ENCODE measurements at places on chromosomes 7 and 10.

DNA sequence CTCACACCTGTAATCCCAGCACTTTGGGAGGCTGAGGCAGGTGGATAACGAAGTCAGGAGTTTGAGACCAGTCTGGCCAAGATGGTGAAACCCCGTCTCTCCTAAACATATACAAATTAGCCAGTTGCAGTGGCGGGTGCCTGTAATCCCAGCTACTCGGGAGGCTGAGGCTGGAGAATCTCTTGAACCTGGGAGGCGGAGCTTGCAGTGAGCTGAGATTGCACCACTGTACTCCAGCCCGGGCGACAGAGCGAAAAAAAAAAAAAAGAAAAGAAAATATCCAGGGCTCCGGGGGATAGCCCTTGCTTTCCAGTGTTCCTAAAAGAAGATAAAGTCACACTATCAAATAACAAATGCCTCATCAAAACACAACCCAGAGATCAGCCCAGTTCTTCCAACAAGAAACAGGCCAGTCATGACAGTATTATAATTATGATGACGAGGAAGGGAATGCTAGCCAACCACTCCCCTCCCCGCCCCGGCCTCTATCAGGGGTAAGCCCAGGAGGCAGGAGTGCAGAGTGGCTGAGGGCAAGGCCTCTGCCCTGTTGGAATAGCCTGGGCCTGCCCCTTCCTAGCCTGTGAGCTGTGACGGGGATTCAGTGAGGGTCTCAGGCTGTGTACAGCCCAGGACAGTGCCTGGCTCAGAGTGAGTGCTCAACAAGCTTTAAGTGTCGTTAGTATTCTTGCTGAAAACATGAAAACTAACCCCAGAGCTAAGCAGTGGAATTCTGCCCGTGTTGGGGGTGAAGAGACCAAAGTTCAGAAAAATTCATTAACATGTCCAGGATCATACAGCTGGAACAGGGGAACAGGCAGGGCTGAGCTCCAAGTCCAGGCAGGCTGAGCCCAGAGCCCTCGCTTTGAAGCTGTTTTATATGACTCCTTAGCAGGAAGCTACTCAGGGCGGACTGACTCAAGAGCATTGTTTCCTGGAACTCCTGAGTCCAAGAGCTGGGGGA, 54.3 kb downstream of the FAM241B start:
- DNase-seq = no peak

- DNase-seq = no peak
These were observed 97.9 kb downstream of the TMEM168 start for GRCh38 chr7:112692333-112692732.

DNA sequence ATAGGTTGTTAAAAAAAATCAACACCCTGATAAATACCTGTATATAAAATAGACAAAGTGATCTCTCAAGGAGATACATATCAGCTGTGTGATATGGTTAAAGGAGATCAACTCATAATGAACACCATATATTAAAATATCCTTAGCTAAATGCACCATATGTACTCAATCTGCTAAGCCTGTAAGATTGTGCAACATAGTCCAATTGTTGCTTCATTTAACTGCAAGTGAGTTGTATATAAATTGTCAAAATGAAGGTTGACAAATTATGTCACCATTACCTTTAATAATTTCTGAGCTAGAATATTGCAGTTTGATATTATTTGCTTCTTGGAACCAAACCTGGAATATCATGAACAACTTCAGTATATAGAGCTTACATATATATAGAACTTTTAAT, 283.7 kb downstream of the MALRD1 start:
- no peak for DNase-seq

GRCh38 chr10:110151971-110152370, 55.4 kb upstream of the MXI1 start:
- DNase-seq = no peak

GRCh38 chr10:69242040-69242851, 22.1 kb downstream of the HKDC1 start:
- DNase-seq = no peak

DNA sequence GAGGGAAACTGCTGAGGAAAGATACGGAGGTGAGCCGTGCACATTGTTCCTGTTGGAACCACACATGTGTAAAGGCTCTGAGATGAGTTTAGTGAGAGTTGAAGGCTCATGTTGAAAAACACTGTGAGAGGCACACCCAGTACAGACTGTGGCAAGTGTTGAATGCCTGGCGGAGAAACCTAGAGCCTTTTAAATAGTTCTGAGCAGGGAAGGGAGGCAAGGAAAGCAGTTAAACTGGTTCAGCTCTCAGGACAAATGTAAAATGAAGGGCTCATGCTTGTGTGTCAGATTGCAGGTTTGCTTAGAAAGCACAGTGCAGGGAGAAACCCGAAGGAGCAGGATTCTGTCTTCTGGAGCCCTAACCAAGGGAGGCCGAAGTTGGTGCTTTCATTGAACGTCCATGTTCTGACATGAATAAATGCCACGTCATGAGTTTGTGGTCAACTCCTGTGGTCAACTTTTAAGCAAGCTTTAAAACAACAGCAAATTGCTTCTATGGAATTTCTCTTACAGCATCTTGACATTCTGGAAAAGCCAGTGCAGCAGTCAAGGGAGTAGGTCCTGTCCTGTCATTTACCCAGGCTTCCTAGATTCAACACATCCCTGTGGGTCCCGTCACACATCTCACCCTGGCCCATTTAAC, 650.9 kb upstream of the GALNT17 start:
- no peak for DNase-seq

GRCh38 chr10:110664483-110665420, 20.6 kb downstream of the RBM20 start:
- DNase-seq = no peak

DNA sequence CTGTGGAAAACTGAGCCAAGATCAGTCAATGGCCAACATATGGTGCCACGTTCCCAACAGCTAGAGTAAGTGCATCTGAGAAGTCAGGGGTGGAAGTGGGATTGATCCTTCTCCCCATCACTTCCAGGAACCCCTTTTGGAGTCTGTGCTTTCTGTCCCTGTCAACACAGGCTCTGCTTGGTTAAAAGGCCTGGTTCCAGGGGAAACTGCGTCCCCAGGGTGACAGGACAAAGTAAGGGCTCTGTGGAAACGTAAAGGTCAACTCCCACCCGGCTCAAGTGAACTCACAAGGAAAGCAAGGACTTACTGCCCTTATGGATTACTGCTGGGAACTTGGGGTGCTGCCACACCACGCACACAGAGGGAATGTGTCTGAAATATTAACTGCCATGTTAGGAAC, 77.5 kb upstream of the GRB10 start:
- no peak for DNase-seq

GRCh38 chr7:1322240-1323110, 89.8 kb downstream of the UNCX start:
- DNase-seq = no peak

- no peak for DNase-seq
These were observed 43.2 kb downstream of the MYO1G start for GRCh38 chr7:44935583-44935982.

GRCh38 chr7:133706016-133706415, 421.1 kb upstream of the LRGUK start:
- DNase-seq = no peak

GRCh38 chr7:134742688-134743350, 36.6 kb upstream of the CALD1 start:
- no peak for DNase-seq

DNA sequence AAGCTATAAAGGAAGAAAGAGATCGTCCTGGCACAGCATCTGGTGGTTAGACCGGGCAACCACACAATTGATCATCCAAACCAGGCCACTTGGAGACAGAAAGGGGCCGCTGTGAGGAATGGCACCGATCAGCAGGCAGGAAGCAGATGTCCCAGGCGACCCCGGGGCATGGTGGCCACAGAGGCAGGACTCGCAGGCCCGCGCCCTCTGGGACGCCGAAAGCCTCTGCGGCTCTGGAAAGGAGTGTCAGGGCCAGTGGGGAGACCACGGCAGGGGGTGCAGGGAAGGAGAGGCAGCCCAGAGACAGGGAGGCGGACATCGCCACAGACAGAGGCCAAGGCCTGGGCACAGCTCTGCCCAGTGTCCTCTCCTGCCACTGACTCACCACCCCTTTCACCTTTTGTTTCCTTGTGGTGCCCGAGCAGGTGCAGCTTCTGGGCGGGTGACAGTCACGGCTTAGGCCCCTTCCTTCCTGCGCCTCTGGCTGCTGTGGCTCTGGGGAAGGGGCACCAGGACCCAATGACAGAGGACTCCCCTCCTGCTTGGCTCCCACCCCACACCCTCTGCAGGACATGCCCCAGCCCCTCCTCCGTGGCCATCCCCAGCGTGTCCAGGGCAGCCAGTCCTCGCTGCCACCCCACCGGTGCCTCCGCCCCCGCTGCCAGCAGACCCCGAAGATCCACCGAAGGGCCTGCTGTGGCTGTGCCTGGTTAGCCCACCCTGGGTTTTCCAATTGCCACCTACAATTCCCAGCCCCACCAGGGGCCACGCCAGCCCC, 10.9 kb downstream of the STK32C start:
- DNase-seq = no peak

GRCh38 chr7:35359423-35359822, 105.5 kb upstream of the TBX20 start:
- DNase-seq = no peak

GRCh38 chr7:77995717-77996116, 197.1 kb downstream of the PHTF2 start:
- no peak for DNase-seq

DNA sequence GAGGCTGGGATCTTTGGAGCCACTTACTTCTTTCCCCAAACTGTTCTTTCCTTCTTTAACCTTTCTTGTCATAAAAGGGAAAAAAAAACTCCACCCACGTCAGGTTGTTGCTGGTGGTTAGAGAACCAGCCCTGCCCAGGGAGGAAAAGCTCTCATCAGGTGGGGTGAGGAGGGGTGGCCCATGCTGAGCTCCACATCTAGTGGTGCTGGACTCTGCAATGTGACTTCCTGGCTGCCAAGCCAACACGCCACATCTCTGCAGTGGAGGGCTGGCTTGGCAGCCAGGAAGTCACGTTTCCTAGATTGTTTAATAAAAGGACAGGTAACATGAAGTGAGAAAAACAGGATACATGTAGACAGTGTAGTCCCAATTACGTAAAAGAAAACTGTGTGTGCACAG, 37.4 kb downstream of the WIPF3 start:
- DNase-seq = no peak

DNA sequence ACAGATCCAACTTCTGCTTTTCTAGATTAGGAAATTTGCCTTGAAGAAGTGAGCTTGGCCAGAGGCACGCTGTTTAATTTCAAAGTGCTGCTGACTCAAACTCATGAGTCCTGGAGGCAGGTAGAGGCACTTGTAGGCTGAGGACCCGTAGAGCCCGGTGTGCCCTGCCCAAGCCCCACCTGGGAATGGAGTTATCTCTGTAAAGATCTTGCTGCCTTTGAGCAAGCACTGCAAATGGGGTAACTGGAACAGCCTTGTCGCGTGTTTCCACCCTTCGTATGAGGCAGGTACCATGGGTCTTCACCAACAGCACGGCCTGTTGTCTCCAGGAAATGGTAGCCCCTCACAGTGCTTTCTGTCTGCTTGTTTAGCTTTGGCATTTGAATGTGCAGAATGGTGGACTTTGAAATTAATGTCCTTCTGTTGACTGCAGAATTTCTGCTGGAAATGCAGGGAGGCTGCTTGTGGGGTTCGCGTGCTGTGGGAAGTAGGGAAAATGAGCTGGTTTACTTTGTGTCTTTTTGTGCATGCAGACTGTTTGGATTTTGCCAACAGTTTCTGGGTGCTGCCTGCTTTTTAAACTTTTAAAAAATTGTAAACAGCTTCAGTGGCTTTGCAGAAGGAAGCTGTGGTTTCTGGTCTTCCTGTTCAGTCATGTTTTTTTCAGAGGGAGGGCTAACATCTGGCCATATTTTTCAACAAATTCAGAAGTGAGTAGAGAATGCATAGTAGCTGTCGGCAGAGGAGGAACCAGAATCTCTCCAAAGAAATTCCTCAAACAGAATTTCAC, 27.2 kb downstream of the CCM2 start:
- no peak for DNase-seq

DNA sequence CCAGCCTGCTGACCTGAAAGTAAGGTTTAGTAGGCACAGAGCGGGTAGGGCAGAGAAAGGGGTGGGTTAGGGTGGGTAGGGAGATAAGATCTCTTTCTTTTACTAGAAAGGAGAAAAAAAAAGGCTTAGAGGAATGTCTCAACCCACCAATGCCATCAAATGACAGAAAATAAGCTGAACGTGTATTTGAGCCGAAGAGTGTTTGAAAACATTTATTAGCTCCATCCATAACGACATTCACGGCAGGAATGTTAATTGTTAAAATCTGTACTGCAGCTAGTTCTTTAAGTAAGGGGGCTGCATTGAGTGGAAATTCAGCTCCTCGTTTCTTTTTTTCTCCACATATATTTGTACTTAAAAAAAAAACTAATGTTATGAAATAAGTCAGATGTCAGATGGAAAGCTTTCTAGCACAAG, 63.7 kb upstream of the ARID5B start:
- DNase-seq = no peak

DNA sequence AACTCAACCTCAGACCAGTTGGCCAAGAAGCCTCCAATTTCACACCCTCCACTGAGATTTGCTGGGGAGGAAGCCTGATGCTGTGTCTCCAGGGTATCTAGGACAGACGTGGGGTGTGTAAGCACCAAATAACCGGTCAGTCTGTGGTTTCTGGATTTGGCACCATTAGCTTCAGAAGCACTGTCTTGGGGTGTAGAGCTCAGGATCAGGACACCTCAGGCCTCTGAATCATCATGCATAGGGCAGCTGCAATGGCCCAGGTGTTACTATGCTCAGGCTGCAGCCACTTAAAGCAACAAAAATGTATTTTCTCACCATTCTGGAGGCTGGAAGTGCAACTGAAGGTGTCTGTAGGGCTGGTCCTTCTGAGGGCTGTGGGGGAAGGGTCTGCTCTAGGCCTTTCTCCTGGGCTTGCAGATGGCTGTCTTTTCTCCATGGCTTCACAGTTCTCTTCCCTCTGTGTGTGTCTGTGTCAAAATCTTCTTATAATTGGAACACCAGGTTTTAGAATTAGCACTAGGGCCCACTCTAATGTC, 73.4 kb upstream of the SEPHS1 start:
- no peak for DNase-seq

- no peak for DNase-seq
These were observed 254.3 kb downstream of the IPMK start for GRCh38 chr10:58013406-58013805.

- DNase-seq = no peak
These were observed 103.4 kb upstream of the GLI3 start for GRCh38 chr7:42340436-42340835.

DNA sequence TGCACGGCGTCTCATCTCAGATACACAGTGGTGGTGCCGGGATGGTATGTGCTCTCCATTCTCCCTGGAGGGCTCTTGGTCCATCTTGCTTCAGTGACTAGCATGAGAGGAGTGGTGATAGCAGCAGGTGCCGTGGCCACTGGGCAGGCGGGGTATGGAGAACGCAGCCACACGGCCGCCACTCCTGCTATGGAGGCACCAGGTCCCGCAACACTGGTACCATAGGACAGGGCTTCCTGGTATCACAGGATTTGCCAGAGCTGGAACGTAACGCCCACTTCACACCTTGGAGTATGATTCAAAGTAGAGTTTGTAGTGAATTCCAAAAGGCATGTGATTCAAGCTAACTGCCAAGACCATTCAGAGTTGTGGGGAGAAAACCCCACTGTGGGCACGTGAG, 284.1 kb downstream of the DPP6 start:
- no peak for DNase-seq

GRCh38 chr10:33732161-33732680, 397.8 kb upstream of the NRP1 start:
- DNase-seq = no peak

- no peak for DNase-seq
These were observed 11.1 kb downstream of the HTR7 start for GRCh38 chr10:90846746-90847145.
